K562 (cell line): ENCODE measurements at places on chromosomes 16 and 17.

- no peak for DNase-seq
These were observed 1.1 kb downstream of the ATP2A1 start for GRCh38 chr16:28879261-28879840.

- no peak for DNase-seq
These were observed 58.3 kb upstream of the CIBAR2 start for GRCh38 chr16:85170590-85171003.

GRCh38 chr17:27825459-27825858 is 25.1 kb upstream of the NOS2 start:
- DNase-seq: no peak

DNA sequence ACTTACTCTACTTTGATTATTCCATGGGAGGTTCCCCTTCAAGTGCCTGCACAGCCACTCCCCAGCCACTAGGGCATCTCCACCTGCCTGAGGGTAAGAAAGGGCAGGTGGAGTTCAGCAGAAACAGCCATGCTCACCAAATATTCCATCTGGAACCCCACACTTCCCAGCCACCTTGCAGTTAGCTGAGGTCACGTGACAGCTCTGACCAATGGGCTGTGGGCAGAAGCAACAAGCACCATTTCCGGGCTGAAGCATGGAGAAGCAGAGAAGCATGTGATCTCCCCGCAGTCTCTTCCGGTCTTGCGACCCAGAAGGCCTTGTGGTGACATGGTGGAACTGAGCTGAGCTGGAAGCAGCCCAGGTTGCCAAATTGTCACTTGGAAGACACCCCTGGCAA is 108.6 kb downstream of the CCT6B start:
- peak; percentile 62 for DNase-seq

- DNase-seq: no peak
These were observed 188.2 kb upstream of the CIBAR2 start for GRCh38 chr16:85300406-85300968.

- DNase-seq: no peak
These were observed 82.2 kb upstream of the CDC42EP4 start for GRCh38 chr17:73393962-73394361.
